ENCODE measurements at places on chromosomes 1 and 21. TPM values are rescaled to one million over a fixed set of nuclear protein-coding genes. Genes with fewer than 3 reads are reported as not detected.

DNA sequence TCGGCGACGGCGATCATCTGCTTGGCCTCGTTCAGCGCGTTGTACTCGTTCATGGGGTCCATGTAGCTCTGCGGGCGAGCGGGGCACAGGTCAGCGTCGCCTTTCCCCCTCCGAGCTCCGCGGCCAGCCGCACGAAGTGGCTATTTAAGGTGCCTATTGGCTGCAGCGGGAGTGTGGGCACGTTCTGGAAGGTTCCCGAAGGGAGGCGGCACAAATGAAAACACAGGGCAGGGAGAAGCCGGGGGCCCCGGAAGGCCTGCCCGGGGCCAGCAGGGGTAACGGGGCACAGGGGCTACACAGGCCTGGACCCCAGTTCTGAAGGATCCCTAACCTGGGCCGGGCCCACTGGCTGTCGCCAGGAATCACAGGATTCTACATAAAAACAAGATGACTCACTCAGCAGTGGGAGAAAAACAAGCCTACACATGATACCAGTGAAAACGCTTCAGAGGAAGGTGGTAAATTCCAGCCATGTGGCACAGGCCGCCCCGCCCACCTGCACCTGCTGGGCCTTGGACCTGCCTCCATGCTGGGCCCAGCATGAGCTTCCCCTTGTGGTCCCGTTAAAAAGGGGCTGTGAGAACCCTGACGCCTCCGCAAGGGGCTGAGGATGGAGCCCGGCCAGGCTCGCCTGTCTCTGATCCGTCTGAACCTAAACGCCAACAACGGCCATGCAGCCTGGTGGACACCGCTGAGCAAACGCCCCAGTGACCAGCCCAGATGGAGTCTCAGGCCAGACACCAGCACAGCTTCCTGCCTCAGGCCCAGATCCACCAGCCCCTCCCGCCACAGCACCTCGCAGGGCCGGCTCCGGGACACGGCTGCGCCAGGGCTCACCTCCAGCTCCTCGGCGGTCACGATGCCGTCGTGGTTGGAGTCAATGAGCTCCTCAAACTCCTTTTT is 3.9 kb upstream of the TNFRSF4 start:
- H3K4me1 ChIP-seq: no peaks in the 10 kb centered on the region
- H3K36me3 ChIP-seq: peaks cover 72% of the 10 kb centered on the region
- H3K4me3 ChIP-seq: no peak overlapping the region
- no peaks in the 10 kb centered on the region for H3K27me3 ChIP-seq

DNA sequence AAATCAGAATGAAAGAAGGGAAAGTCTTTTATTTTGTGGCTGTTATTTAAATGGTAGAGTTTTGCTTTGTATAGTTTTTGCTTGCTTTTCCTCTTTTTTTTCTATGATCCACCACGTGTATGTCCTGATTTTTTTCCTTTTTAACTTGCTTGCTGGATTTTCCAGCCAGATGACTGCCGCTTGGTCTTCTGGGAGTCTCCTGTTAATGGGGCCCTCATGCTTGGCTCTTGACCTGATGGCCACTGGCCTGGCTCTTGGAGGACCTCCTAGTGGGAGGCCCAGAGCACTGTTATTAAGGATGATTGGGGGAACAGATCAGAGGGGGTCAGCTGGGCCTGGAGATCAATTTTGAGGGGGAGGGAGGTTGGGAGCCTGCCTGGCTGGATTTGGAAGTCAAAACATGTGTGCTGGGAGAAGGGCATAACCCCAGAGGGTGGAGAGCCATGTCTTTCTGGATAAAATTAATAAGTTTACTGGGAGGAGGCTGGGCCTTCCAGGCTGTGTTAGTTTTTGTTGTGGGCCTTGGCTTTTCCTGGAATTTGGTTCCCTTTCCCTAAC is 1.2 kb downstream of the FGGY start:
- no peaks in the 10 kb centered on the region for H3K27me3 ChIP-seq
- H3K4me1 ChIP-seq: peaks cover 22% of the 10 kb centered on the region
- peak overlapping the region; percentile 54 for H3K27ac ChIP-seq
- no peak overlapping the region for H3K4me3 ChIP-seq
- no peaks in the 10 kb centered on the region for H3K36me3 ChIP-seq

- no peak overlapping the region for H3K27ac ChIP-seq
- peaks cover 60% of the 10 kb centered on the region for H3K4me1 ChIP-seq
- H3K36me3 ChIP-seq: peaks cover 55% of the 10 kb centered on the region
- peak; percentile 87 for DNase-seq
- no peaks in the 10 kb centered on the region for H3K27me3 ChIP-seq
- H3K4me3 ChIP-seq: no peak overlapping the region
Measured at GRCh38 chr1:11749203-11749689, 12.7 kb upstream of the C1orf167 start.

DNA sequence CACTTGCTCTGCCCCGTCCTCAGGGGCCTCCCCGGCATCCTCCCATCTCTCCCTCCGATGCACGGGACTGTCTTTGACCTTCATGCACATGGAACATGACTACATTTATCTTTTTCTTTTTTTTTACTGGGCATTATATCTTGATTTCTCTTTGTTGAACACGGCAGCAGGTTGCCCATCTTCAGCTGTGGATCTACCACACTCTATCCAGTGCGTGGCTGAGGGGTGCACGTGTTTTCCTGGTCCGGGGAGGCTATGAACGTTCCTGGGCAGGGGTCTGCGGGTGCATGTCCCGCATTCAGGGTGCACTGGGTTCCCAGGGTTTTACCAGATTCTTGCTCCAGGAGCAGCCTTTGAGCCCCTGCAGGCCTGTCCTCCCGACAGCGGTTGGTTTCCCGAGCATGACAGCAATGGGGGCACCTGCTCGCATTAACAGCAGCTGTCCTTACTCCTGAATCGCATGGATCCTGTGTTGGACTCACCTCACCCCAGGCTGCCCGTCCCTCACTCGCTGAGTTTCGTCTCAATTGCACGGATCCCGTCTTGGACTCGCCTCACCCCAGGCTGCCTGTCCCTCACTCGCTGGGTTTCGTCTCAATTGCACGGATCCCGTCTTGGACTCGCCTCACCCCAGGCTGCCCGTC is 7.4 kb downstream of the POFUT2 start:
- H3K36me3 ChIP-seq: peaks cover 81% of the 10 kb centered on the region
- no peak for DNase-seq
- H3K27ac ChIP-seq: no peak overlapping the region
- no peaks in the 10 kb centered on the region for H3K4me1 ChIP-seq
- H3K27me3 ChIP-seq: no peaks in the 10 kb centered on the region
- H3K4me3 ChIP-seq: no peak overlapping the region

The KCNA2 gene
- not detected for polyA plus RNA-seq

The NPR1 gene
- polyA plus RNA-seq: not detected

Data from K562 (cell line).